ENCODE measurements at places on chromosomes 5 and 9. TPM values are rescaled to one million over a fixed set of nuclear protein-coding genes. Genes with fewer than 3 reads are reported as not detected.

SLC6A7 gene
- total RNA-seq, result not detected

IRGM gene
- 4.5 TPM for total RNA-seq

GAS1 gene
- 0.14 TPM for total RNA-seq

SPATA31A3 gene
- total RNA-seq, result not detected

ADAMTS12 gene
- not detected for total RNA-seq

GADD45G gene
- 3.8 TPM for total RNA-seq

GRIN3A gene
- total RNA-seq, result not detected

SLC6A19 gene
- not detected for total RNA-seq

CACFD1 gene
- total RNA-seq, result 2.3 TPM

DNA sequence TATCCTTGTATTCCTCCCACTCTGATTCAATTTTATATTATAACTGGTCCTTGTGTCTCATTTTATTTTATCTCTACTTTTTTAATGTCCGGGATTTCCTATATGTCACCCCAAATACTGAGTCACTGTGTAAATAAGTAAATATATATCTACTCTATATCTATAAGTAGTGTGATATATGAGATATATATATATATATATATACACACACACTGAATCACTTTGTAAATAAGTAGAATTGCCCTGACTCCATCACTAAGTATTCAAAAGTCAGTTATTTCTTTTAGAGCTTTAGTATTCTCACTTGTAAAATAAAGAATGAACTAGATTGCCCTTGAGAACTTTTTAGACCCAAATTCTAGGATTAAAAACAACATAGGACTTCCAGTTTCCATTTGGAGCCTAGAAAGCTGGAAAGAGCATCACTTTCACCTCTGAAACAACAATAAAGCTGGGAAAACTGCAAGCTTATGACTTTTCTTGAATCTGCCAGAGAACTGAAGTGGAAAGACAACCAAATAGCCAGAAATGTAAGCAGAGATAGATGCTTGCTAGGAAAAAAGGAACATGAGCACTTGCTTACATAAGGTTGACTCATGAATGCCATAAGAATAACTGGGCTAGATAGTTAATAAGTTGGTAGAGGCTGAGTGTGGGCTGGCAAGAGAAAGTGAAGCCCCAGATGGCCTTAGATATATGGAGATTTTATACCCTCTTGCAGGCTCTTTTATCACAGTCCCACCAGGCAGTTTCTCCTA, 171.1 kb upstream of the TLX3 start:
- DNase-seq, result no peak

GRCh38 chr9:112198646-112199045, 23.5 kb upstream of the SUSD1 start:
- DNase-seq, result no peak

DNA sequence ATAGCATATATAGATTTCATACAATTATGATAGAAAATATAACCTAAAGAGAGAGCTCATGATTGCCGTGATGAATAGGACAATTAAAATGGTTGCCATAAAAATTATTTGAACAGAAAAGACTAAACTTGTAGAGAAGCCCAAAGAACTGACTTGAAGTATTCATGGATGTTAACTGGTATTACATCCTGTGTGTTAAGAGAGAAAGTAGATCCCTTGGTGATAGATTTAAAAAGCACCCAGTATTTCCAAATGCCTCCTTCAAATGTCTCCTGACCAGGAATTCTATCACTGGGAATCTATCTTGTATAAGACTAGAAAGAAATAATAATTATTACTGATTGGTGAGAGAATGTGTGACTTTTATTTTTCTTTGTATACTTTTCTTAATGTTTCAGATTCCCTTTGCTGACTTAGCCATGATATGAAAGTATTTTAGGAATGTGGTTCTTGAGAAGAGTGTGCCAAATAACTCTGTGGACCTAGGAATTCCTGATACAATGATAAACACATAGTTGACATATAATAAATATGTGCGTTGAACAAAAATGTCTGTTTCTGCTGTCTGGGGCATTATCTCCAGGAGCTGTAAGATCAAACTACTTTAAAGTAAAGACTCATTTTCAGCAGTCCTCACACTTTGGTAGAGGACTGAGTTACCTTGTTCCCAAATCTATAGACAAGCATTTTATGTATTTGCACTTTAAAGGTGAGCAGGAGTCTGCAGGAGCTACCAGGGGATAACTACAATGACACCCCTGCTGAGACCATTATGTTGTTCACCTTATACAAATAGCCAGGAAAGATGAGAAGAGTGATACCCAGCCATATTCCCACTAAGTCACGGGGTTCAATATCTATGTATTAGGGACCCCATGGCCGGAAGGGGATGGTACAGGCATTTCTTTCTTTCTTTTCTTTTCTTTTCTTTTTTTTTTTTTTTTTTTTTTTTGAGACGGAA, 211.1 kb upstream of the TLE4 start:
- no peak for DNase-seq

- no peak for DNase-seq
Measured at GRCh38 chr9:75462866-75463265, 374.6 kb downstream of the OSTF1 start.

GRCh38 chr9:111599092-111599954, at the start of gene PTGR1:
TSS of gene PTGR1 (minus strand) at chr9:111599647. CDS start at chr9:111597422, 2,225 bp downstream.
- DNase-seq, result peak; percentile 32

- peak; percentile 39 for DNase-seq
Measured at GRCh38 chr5:141951332-141951781, 6.6 kb downstream of the PCDH12 start.

DNA sequence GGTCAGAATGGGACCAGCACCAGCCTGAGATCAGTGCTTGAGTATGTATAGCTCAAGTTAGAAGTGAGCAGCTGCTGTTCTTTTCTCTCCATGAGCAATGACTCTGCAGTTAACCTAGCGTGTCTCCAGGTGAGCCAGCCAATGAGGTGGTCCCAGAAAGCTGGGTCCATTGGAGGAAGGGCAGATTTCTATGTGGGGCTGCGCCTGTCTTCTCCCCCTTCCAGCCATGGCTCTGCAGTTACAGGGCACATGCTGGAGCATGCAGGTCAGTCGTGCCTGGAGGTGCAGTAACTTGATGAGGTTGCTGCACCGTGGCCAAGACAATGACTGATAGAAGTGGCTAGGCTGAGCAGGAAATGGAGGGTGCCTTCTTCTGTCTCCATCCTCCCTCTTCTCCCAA, 29.6 kb upstream of the CXCL14 start:
- no peak for DNase-seq

- no peak for DNase-seq
Measured at GRCh38 chr5:62413711-62414110, 1.1 kb downstream of the IPO11 start.

- no peak for DNase-seq
Measured at GRCh38 chr5:159837860-159838259, 78.4 kb upstream of the ADRA1B start.

DNA sequence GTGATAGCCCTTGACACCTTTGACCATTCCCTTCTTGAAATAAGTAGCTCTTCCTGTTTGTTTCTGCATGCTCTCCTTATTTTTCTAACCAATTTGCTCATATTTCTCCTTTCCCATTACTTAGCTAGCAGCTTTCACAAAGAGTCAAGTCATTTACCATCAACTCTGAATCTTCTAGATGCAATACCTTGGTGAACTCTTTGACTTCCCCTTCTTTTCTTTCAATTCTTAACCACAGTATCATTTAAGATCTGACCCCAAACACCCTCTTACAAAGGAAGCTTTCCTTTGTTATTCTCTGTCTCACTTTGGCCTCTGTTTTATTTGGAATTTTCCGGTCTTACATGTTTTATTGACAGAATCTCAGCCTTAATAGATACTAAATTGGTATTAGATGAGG, 14.0 kb downstream of the NFX1 start:
- no peak for DNase-seq

GRCh38 chr9:124766815-124767554, 4.1 kb downstream of the NR6A1 start:
- DNase-seq, result no peak

DNA sequence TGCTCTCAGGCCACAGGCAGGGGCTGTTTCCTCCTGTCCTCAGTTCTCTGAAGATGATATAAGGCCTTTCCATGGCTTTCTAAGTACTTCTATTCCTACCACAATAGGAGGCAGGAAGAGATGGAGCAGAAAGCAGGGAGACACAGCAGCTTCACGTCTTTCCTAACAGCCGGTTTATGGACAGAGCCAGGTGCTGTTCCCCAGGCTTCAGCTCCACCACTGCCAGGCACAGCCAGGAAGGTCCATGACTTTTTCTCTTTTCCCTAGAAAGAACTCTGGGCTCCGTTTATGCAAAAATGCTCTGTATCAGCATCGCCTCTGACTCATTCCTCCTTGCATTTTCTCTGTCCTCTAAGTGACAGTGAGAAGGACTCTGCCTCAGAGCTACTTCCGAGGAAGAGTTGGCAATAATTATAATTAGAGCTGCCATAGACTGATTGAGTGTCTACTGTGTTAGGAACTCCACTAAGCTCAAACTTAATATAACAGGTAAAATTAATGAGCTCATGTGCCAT, 478.5 kb downstream of the RASEF start:
- no peak for DNase-seq

DNA sequence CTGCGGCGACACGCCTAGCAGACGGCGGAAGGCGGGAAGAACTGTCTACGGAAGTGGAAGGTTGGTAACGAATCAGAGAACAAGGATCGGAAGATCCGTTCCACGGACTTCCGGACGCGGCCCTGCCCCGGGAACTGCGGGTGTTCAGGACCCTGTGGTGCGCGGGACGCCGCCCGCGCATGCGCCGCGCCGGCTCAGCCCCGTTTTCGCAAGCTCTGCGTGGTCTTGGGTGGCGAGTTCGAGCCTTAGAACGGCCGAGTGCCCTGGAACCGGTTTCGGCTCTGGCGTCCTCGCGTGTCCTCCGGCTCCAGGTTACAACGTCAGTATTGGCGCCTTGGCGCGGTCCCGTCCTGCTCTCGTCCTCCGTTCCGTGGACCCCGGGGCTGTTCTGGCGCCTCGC, 515 bp upstream of the RNU6ATAC start:
- DNase-seq, result no peak

GRCh38 chr9:6973762-6974161, 216.0 kb downstream of the KDM4C start:
- DNase-seq, result no peak

GRCh38 chr5:17436350-17436749, 61.7 kb upstream of the TAF11L2 start:
- DNase-seq, result no peak

GRCh38 chr5:151799407-151799806, 27.7 kb downstream of the G3BP1 start:
- DNase-seq, result no peak

- DNase-seq, result no peak
Measured at GRCh38 chr5:106640511-106640910, 1030.2 kb downstream of the EFNA5 start.

GRCh38 chr9:86665416-86665815, 281.9 kb downstream of the GAS1 start:
- no peak for DNase-seq

- no peak for DNase-seq
Measured at GRCh38 chr5:136012041-136012804, 16.6 kb upstream of the TGFBI start.

GRCh38 chr5:73451224-73452130, 2.9 kb upstream of the FOXD1 start:
- peak; percentile 84 for DNase-seq

DNA sequence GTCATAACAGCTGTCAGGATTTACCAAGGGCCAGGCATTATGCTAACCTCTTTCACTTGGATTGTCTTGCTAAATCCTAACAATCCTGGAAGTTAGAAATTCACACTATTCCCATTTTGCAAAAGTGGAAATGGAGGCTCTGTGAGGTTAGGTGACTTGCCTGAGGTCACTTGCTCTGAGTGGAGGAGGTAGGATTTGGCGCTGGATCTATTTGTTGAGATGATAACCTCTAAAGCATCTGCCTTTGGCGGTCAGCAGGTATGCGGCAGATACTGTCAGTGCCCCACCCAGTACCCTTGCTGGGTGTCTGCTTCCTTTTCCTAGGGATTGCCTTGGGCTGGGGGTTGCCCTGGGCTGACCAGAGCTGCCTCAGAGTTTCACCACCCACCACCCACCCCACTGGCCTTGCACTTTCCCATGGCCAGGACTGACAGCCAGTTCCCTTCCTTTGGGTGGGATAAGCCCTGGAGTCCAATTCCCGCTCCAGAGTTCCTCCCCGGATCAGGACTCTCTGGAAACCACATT, 164.8 kb upstream of the MSX2 start:
- no peak for DNase-seq

- DNase-seq, result no peak
Measured at GRCh38 chr5:120609570-120609969, 145.5 kb downstream of the PRR16 start.

DNA sequence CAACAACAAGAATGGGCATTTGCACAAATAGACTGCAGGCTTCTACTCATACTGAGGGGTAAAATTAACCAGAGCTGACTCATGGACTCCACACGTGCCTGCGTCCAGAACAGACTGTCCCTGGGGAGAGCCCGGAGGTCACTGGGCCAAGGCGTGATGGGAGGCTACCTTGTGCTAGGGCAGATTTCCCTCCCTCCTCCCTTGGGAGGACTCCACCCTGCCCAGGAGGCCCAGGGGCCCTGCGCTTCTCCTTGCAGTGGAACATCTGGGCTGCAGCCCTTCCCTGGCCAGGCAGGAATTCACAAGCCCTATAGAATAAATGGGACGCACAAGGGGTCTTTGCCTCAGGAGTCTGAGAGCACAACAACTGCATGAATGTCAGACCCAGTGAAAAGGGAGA, 35.6 kb downstream of the IRX2 start:
- DNase-seq, result no peak

- no peak for DNase-seq
Measured at GRCh38 chr9:7791394-7791793, 8.2 kb downstream of the DMAC1 start.

GRCh38 chr9:130664251-130665028, at the start of gene PRDM12:
TSS of gene PRDM12 (plus strand) at chr9:130664594. CDS start at chr9:130664654, 60 bp downstream.
- no peak for DNase-seq

DNA sequence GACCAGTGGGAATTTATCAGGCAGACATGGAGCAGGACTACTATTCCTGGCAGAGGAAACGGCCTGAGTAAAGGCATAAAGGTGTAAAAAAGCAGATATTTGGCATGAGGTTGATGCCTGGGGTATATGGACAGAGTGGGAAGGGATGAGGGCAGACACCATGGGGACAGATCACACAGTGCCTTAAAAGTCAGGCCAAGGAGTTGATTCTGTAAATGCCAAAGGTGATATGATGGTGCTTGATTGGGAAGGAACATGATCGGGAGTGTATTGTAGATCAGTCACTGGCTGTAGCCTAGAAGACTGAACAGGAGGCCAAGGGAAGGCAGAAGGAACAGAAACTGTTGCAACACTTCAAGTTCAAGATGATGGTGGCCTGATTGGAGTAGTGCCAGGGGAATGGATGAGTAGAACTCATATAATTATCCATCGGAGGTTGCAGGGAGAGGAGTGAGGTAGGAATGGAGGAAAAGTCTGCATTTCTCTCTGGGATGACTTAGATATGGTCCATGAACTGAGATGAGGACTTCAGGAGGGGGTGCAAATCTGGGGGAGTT, 594.3 kb upstream of the KLF4 start:
- no peak for DNase-seq

GRCh38 chr9:13896922-13897835, 416.8 kb downstream of the NFIB start:
- no peak for DNase-seq

- no peak for DNase-seq
Measured at GRCh38 chr9:134265078-134265477, 61.2 kb upstream of the RXRA start.

GRCh38 chr5:149063017-149063687, at the start of gene SH3TC2:
TSS of gene SH3TC2 (minus strand) at chr5:149063062. CDS start at chr5:149063022, 40 bp downstream.
- DNase-seq, result no peak

GRCh38 chr5:139388198-139388821, 1.4 kb downstream of the MZB1 start:
- DNase-seq, result no peak

Data from activated naive CD4-positive, alpha-beta T cell treated with anti-CD3 and anti-CD28 coated beads, Interleukin-2, amount 50 U/mL, for 72 hours (primary cell).